ENCODE measurements at places on chromosomes 5 and 9. TPM values are rescaled to one million over a fixed set of nuclear protein-coding genes. Genes with fewer than 3 reads are reported as not detected.
A peak's percentile ranks its signal among the peaks of the same experiment; 100 is the strongest.

The HCN1 gene
- not detected for total RNA-seq

DNA sequence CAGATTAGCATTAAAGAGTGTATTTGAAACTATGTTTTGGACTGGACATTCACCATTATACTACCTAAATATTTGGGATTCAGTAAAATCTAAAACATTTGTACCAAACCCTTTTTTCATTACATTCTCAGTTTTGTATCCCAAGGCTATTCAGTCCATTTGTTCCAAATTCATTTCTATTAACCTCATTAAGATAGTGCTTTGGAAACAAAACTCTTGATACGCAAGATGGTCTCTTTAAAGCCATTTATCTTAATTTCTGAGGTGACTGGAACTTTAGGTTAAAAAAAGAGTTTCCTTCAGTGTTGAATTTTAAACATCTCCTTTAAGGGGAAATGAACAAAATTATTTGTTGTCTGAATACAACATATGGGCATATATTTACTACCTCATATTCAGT lies 702.5 kb upstream of the GRAMD2B start:
- no peak for DNase-seq

DNA sequence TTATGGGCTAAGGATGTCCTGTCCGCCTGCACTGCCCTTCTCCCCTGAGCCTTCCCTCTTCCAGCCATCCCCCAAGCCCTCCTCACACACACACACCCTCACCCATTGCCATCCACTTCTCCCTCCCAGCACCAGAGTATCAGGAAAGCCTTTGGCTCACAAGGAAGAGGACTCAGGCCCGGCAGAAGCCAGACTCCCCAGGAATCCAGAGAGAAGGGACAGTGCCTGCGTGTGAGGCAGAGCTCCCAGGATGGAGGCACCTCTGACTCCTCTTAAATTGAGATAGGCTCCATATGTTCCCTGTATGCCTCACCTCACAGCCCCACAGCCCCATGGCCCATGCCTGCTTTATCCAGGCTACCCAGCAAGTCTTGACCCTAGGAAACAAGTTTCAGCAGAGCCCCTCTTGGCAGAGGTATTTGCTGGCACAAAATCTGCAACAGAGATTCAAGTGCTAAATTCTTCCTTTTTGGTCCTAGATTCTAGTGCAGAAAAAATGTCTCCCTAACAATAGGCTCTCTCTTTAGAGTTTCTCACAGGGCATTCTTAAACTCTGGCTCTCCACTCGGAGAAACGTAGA lies 761 bp downstream of the IL17B start:
- no peak for DNase-seq

DNA sequence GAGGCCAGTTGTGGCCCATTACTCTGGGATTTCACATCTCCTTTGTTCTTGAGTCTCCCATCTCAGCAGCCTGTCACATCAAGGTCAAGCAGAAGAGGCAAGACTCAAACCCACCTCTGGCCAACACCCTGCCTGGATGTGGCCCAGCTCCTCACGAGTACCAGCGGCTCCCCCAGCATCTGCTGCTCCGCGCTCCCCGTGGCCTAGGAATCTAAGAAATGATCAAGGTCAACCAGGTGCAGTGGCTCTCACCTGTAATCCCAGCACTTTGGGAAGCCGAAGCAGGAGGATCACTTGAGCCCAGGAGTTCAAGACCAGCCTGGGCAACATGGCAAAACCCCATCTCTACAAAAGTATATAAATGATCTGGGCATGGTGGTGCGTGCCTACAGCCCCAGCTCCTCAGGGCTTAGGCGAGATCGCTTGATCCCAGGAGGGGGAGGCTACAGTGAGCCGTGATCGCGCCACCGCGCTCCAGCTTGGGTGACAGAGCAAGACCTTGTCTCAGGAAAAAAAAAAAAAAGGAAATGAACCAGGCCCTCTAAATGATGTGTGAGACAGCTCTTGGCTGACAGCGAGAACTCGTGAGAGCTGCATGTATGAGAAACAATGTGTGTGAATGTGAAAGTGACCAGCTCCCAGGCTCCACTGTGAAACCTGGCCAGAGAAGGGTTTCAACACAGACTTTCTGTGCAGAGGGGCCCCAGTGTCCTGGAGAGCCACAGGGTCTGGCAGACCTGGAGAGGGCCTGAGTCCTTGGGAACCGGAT lies 61.6 kb upstream of the ANGPTL2 start:
- no peak for DNase-seq

The HTR4 gene
- total RNA-seq = not detected

DNA sequence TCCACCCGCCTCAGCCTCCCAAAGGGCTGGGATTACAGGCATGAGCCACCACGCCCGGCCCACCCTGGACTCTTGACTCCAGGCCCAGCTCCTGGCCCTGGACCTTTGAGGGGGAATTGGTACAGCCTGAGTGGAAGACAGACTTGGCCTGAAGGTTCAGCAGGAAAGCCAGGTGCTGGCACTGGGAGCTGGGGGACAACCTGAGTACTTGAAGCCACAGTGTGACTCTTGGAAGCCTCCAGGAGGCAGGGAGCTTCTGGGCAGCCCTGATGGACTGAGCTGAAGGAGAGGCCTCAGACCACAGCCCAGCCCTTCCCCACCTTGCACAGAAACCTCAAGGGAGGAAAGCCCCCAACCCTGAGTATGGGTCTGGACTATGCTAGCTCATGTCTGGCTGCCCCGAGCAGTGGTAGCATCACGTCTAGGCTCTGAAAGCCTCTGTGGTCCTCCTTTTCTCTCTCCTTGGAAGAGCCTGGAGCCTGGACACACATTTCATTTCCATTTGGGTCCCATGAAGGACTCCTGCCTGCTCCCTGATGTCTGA lies 54.1 kb downstream of the RASGEF1C start:
- DNase-seq = no peak

DNA sequence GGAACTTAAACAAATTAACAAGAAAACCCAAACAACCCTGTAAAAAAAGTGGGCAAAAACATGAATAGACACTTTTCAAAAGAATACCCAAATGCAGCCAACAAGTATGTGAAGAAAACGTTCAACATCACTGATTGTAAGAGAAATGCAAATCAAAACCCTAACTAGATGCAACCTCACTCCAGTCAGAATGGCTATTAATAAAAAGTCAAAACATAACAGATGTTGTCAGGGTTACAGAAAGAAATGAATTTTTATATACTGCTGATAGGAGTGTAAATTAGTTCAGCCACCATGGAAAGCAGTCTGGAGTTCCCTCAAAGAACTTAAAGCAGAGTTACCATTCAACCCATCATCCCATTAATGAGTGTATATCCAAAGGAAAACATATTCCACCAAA lies 479.0 kb downstream of the MTRR start:
- no peak for DNase-seq

The PDE6A gene
- total RNA-seq = not detected

DNA sequence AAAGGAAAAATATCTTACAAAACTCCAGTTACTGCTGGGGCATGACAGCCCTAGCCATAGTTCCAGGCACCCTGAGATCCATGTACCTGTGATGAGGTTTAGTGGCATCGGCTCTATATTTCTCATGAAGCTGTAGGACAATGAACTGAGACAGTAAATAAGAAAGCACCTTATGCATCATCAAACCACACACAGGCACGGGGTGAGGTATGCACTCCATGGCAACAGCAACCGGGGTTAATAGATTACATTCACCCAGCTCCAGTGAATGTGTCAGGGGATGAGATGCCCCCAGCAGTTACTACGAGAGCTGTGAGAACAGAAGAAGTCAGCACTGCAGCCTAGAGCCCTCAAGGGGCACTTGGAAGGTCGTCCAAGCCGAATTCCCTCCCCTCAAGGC lies 162.0 kb upstream of the S1PR3 start:
- no peak for DNase-seq

GRCh38 chr5:108629779-108630528 lies 117.7 kb upstream of the FER start:
- DNase-seq = no peak

The LAMC3 gene
- total RNA-seq = not detected

DNA sequence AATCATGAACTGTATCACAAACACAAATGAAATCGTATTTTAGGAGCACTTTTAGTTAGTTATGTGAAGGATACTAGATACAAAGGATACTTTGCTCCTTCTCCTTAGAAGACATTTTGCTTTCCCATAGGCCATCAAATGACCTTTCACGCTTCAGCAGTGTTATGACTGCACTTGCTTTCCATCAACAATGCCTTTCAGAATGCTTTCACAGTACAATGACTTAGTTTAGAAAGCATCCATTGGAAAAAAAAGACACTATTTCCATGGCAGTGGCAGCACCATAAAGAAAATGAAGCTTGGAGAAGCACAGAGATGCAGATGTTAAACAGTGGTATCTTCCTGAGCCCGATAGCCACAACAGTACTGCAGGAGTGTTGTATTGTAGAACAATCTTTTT lies 203.9 kb downstream of the PCSK1 start:
- DNase-seq = no peak

DNA sequence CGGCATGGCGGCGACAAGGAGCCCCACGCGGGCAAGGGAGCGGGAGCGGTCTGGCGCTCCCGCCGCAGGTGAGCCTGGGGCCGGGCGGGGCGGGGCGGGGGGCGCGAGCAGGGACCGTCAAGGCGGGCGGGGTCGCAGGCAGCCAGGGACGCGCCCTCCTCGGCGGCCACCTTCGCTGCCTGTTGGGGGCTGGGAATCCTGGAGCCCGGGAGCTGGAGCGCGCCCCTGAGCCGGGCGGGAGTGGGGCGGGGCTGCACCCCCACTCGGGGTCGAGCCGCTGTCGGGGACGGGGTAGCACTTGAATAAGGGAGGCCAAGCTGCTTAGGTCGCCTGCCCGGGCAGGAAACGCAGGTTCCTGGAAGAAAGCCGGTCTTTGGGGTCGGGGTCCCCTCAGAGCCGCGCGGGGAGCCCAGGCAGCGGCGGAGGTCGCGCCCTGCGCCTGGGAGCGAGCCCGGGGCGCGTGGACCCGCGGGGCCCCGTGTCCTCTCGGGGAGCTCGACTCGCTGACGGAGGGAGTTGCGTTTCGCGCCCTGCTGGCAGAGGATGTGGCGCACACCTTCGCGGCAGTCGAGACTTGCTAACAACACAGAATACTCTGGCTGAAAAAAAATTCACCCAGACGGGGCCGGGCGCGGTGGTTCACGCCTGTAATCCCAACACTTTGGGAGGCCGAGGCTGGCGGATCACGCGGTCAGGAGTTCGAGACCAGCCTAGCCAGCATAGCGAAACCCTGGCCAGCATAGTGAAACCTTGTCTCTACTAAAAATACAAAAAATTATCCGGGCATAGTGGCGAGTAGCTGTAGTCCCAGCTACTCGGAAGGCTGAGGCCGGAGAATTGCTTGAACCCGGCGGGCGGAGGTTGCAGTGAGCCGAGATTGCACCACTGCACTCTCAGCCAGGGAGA lies 552 bp downstream of the OTULINL start:
- peak; percentile 23 for DNase-seq

GRCh38 chr9:24793787-24794186 lies 248.1 kb upstream of the IZUMO3 start:
- no peak for DNase-seq

GRCh38 chr9:89419978-89420394 lies 77.9 kb downstream of the SEMA4D start:
- no peak for DNase-seq

DNA sequence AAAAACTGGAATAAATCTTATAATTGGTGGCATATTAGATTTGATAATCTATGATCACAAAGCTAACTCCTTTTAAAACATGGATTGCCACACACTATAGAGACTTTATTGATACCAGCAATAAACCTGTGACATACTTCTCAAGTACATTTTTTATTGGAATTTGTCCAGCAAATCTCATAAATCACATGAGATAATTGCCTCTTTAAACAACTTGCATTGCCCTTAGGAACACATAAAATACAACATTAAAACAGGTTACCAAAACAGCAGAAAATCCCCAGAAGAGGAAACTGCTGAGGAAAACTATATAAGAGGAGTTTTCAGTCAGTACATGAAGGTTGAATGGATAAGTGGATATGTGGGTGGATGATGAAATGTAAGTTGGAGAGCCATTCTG lies 124.6 kb downstream of the SNCAIP start:
- no peak for DNase-seq

The PLAC8L1 gene
- total RNA-seq = not detected

The LCN9 gene
- not detected for total RNA-seq

The GEMIN5 gene
- total RNA-seq = 18.7 TPM

The PDCD1LG2 gene
- total RNA-seq = 43.0 TPM

DNA sequence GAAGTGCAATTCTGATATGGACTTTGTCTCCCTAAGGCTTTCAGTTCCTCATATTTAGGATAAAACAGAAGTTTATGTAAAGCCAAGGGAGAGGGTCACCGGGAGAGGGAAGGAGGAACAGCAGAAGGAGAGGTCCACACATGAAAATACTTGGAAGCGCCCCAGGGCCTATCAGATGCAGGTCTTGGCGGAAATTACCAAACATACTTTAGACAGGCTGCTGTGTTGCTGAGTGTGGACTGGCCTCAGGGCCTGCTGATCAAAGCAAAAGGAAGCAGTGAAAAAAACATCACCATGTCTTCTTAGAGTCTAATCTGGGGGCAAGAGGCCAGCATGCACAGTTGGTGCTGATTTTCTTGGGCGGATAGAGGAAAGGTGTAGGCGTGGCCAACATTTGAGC lies 14.1 kb upstream of the NTRK2 start:
- DNase-seq = no peak

The SEMA4D gene
- not detected for total RNA-seq

The TSSK1B gene
- total RNA-seq = not detected

DNA sequence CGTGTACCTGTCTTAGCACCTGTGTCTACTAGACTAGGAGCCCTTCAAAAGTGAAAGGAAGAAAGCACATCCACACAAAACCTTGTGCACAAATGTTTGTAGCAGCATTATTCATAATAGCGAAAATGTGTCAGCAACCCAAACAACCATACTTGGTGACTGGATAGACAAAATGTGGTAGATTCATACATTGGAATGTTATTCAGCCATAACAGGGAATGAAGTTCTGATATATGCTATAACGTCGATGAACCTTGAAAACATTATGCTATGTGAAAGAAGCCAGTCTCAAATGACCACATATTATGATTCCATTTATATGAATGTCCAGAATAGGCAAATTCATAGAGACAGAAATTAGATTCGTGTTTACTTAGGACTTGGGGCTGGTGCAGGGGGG lies 57.8 kb upstream of the LARP1 start:
- no peak for DNase-seq

GRCh38 chr5:41707853-41708603 lies 162.2 kb downstream of the OXCT1 start:
- peak; percentile 56 for DNase-seq

The PCDHB7 gene
- total RNA-seq = 0.74 TPM

DNA sequence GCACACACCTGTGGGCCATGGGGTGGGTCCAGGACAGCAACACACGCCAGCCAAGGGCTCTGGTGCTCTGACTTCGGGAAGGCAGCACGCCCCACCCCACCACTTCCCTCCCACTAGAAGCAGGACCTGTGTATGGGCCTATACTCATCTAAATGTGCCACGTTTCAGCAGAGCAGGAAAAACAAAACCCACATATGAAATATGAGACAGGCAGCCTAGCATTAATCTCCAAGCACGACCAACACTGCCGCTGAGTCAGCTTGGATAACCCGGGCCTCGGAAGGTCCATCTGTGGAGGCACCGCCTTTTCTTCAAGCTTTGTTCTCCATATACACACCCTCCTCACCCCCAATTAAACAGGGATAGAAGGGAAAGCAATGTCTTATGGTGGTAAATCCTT lies 203.1 kb downstream of the ROR2 start:
- no peak for DNase-seq

GRCh38 chr5:55535199-55535905 lies 588 bp upstream of the PLPP1 start:
- DNase-seq = no peak

All from HFFc6 (cell line).